ENCODE measurements at places on chromosomes 4 and X. TPM values are rescaled to one million over a fixed set of nuclear protein-coding genes. Genes with fewer than 3 reads are reported as not detected.

GRCh38 chrX:154516656-154517100 lies 646 bp upstream of the FAM3A start:
- no peak for DNase-seq

GRCh38 chr4:82525307-82525911 lies 36.4 kb downstream of the TMEM150C start:
- no peak for DNase-seq

- no peak for DNase-seq
These were observed 156.6 kb downstream of the FHIP1A start for GRCh38 chr4:151565583-151565982.

Gene LRAT
- total RNA-seq = 0.10 TPM

DNA sequence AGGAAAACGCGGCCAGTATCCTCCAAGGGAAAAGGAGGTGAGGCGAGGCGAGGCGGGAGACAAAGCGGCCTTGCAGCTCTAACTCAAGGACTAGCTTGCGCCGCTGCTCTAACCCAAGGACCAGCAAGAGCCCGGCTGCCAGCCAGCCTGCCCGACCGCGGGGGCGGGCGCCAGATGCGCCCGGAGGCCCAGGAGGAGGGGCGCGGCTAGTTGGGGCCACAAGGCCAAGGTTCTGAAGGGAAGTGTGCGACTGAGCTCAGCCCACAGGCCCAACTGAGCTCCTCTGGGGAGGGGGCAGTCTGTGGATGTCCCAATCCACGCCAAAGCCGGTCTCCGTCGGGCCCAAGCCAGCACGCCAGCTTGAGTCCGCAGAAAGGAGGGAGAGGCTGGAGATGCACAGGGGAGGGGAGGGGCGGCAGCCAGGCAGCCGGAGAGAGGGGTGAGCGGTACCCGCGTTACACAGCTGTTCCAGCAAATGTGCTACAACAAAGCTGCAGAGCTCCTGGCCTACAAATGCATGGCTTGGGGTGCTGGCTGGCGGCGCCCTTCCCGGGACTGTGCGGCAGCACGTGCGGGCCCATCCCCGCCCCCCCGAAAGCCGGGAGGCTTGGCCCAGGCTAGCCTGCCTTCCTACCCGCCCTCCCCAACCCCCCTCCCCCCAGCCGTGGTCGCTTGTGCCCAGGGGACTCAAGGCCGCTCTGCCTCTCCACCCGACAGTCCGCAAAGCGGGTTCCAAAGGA lies 637 bp downstream of the AMER1 start:
- no peak for DNase-seq

GRCh38 chr4:140096921-140097320 lies 57.1 kb downstream of the MAML3 start:
- DNase-seq = no peak

Gene PLP1
- total RNA-seq = 3.6 TPM

DNA sequence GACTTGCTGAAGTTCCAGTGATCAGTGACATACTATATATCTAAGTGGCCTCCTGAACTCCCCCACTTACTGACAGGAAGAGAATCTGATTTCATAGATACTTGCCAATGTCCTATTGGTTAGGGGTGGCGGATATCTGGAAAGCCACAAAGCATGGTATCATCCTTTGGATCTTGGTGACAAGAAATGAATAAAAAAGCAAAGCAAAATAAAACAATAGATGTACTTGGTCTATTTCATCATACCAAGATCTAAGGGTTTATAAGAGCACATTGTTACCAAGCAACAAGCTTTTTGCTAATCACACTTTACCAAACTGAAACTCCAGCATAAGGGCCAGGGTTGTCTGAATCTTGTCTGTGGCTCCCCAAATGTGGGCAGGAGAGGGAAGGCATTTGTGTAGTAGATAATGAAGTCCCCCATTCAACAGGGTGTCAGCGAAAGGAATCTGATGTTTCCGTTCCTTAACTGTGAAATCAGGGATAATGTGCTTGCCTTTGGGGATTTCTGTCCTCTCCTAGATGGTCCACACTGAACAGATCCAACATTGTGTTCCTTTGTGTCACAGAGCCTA lies 125.0 kb upstream of the SMIM10 start:
- DNase-seq = no peak

Gene TKTL2
- total RNA-seq = 0.14 TPM

DNA sequence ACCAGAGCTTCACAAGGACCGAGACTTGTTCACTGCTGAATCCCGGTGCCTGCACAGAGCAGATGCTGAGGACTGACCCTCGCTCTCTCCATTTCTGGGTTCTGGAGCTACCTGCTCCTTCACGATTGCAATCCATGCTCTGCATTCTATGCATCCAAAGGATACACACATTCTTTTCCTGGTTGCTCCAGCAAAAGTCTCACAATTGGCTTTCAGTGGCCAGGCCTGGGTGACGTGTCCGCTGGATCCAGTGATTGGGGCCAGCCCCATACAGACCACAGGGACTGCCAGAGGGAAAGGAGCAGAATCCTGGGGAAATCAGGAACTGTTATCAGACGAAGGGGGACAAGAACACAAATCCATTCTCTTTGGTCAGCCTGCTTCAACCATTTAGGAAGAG lies 14.9 kb upstream of the CDKN2AIP start:
- no peak for DNase-seq

- no peak for DNase-seq
These were observed 160.0 kb downstream of the SMIM20 start for GRCh38 chr4:26073886-26074560.

- DNase-seq = no peak
These were observed 1064.0 kb upstream of the SLIT2 start for GRCh38 chr4:19187691-19188090.

Gene COL4A6
- 2.3 TPM for total RNA-seq

DNA sequence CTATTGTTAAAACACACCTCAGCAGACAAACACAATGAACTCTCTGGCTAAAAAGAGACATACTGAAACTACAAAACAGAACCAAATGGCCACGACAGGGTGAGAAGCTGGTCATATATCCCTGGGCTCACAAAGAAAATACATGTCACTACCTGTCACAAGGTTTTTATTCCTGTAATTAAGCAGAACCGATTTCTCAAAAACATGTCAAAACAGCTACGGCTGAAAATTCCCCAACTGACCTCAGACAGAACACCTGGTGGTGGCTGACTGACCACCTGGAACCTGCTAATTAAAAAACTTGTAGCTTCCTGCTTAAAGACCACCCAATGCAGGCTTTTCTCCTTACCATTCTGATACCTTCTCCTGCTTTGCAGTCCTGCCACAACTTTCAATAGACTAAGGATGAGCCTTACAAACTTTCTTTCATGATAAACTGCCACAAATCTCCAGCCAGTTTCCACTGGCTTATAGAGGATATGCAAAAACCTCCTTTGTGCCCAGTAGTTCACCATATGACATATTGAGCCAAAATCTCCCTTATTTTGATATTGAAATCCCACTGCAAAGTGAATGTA lies 571.9 kb downstream of the SPOCK3 start:
- DNase-seq = no peak

- no peak for DNase-seq
These were observed 49.2 kb upstream of the HDAC8 start for GRCh38 chrX:72621625-72622485.

Gene CITED1
- total RNA-seq = not detected

GRCh38 chr4:110639207-110640090 lies 16.6 kb upstream of the PITX2 start:
- DNase-seq = no peak

GRCh38 chrX:154795016-154795415 lies 10.3 kb downstream of the MPP1 start:
- no peak for DNase-seq

DNA sequence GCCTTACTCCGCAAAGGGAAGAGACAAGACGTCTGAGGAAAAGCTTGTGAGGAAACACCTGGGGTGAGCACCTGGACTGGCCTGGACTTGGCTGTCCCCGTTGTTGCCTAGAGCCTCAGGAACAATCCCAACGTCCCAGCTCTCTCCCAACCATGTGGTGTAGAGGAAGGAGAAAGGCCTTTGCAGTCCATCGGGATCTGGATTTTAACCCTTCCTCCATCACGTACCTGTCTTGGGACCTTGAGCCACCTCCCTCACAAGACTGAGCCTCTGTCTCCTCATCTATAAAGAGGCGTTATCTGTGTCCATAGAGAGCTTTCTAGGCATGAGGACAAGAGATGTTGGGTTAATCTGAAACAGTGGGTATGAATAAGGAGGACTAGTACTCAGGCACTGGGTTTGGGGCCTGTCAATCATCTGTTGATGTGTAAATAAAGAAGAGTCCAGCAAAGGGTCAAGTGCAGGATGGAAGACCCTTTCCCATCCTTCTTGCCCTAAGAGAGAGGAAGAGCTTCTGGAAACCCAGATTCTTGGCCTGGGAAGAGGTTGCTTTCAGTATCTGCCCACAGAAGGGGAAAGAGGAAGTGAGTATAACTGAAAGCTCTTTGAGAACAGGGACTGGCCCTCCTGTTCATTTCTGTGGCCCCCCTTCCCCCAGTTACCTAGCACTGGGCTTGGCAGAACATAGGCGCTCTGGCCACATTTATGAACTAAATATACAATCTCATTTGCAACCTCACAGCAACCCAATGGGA lies 137.1 kb downstream of the PJA1 start:
- no peak for DNase-seq

DNA sequence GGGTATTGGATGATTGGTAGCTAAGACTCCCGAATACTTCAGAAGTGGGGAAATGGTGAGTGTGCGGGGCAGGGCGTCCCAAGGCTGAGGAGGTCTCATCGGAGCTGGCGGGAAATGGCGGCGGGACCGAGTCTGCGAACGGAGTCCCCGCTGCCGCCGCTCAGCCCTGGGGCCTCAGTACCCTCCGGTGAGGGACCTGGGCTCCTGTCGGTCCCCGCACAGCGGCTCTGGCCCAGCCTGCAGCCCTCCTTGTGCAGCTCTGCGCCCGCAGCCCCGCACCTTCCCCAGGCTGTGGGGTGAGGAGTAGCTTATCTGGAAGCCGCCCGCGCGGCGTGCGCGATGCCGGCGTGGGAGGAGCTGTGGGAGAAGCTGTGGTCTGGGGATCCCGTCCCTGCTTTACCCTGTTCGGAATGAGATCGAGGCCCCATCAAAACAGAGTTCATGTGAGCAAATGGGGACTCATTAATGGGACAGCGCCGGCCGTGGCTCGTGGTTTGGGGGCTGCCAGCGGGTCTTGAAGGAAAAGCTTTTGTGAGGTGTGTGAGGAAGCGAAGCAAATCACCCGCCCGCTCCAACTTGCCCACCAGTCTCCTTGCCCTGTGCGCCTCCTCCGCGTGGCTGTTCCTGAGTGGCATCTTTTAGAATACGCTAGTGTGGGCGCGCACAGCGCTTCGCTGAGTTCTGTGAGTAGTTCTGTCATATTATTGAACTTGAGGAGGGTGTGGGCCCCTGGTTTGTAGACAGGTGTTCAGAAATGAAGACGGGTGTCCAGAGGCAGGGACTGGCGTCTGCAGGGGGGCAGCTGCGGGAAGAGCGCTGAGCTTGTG lies 531 bp downstream of the ZNF141 start:
- peak; percentile 85 for DNase-seq

- no peak for DNase-seq
These were observed 196.6 kb downstream of the EVC2 start for GRCh38 chr4:5511791-5512190.

Gene COPS4
- 39.5 TPM for total RNA-seq

Gene TGIF2LX
- total RNA-seq = not detected

Gene RADX
- 0.37 TPM for total RNA-seq

DNA sequence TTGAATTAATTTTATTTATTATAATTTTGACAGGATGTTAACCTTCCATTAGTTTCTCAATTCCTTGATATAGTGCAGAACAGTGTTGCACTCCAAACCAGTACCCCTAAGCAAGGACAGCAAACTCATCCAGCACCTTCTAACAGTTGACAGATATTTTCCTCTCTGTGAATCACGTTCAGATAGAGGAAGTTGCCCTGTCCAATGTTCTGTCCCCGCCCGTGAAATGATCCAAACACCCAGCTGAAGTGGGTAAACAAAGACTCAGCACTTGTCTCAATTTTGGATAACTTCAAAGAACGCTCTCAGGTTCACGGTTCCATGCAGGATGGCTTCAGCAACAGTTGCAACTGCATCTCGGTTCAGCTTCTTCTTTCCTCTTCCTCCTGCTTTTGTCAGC lies 1240.0 kb upstream of the ADGRL3 start:
- DNase-seq = no peak

DNA sequence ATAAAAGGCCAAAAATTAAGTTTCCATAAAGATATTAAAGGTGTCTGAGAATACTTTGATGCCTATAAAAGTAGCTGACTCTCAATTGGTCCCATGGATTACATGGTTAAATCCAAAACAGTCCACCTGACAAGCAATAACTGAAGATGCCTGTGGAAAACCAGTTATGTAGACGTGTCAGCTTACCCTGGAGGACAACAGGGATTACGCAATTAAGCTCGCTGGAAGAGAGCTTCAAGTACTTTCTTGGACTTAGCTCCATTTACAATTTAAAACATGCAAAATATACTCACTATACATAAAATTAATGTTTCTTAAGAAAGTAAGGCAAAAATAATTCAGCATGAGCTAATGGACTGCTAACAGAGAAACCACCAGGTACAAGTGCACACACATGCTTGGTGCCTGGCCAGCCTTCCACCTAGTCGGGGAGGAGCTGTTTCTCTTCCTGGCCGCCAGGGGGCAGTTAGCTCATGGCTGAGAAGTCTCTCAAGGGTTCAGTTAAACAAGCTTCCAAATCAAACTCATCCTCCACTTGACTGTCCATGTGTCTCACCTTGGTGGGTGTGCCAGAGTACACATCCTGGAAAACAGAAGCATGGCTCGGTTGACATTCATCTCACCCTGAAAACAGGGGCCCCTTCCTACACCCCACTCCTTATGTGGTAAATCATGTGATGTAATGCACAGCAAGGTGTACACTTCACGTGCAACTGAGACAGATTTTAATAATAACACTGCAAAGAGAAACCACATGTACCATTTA lies 9.2 kb upstream of the FAM53A start:
- peak; percentile 92 for DNase-seq

Gene CDS1
- 0.65 TPM for total RNA-seq

Gene TCEAL2
- total RNA-seq = 10.1 TPM

Gene TMSB15C
- total RNA-seq = 4.3 TPM

Gene GK2
- not detected for total RNA-seq

GRCh38 chrX:63503541-63503940 lies 152.4 kb upstream of the SPIN4 start:
- no peak for DNase-seq

DNA sequence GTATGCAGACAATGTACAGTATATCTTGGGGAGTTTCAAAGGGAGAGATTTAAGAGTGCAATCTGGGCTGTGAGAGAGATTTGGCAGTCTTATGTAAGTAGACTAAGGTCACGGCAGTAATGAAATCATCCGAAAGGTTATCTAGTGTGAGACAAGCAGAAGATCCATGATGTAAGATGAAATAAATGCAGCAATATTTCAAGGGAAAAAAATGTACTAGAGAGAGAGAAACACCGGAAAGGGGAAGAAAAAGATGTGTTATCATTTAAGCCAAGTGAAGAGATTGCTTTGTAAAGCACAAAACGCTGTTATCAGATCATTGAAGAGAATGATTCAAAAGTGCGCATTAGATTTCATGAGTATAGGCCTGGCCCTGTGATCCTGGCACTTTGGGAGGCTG lies 88.4 kb upstream of the GUCY1A1 start:
- DNase-seq = no peak

Gene PTPN13
- 20.9 TPM for total RNA-seq

Gene CXCL5
- total RNA-seq = not detected
